Subcutaneous preadipocyte (primary cell): ENCODE measurements at places on chromosomes 11 and 22. TPM values are rescaled to one million over a fixed set of nuclear protein-coding genes. Genes with fewer than 3 reads are reported as not detected.

Gene COA4
- total RNA-seq, result 77.4 and 100 TPM in 2 replicates

Gene PATE1
- total RNA-seq, result not detected in 2 replicates

Gene SHANK3
- 0.73 and 2.2 TPM in 2 replicates for total RNA-seq

Gene MPZL2
- not detected in 2 replicates for total RNA-seq

Gene CNIH2
- total RNA-seq, result 0.73 TPM in 1 of 2 replicates, not detected in the other

Gene ANO3
- 2.6 and 3.7 TPM in 2 replicates for total RNA-seq

Gene DGKZ
- total RNA-seq, result 43.4 and 59.2 TPM in 2 replicates

Gene ZNF280A
- total RNA-seq, result 0.20 and 0.37 TPM in 2 replicates

Gene APOL1
- total RNA-seq, result 3.1 and 10.3 TPM in 2 replicates

Gene CBLIF
- not detected in 2 replicates for total RNA-seq

Gene SYT7
- total RNA-seq, result 7.4 and 11.0 TPM in 2 replicates

Gene CDC45
- 12.9 and 23.1 TPM in 2 replicates for total RNA-seq

Gene PKDREJ
- total RNA-seq, result not detected in 2 replicates

Gene KDM4D
- 0.37 and 0.98 TPM in 2 replicates for total RNA-seq

Gene NAALAD2
- 0.73 and 0.98 TPM in 2 replicates for total RNA-seq

Gene DERL3
- 0.37 and 1.6 TPM in 2 replicates for total RNA-seq

Gene OR52I2
- total RNA-seq, result not detected in 2 replicates

Gene TM7SF2
- total RNA-seq, result 13.2 and 14.3 TPM in 2 replicates

Gene NUDT8
- total RNA-seq, result 11.7 and 23.5 TPM in 2 replicates

Gene TNNT3
- total RNA-seq, result 0.37 TPM in 1 of 2 replicates, not detected in the other

Gene SLC35E4
- total RNA-seq, result 25.0 and 103 TPM in 2 replicates

Gene OR8G5
- total RNA-seq, result not detected in 2 replicates

Gene DEUP1
- total RNA-seq, result not detected in 2 replicates

Gene B4GALNT4
- total RNA-seq, result 0.59 and 0.73 TPM in 2 replicates

Gene CYTH4
- total RNA-seq, result under 0.01 and 0.59 TPM in 2 replicates

Gene AMPD3
- 6.2 and 7.2 TPM in 2 replicates for total RNA-seq

Gene SCGB2A2
- total RNA-seq, result not detected in 2 replicates

Gene DRD4
- under 0.01 TPM in 1 of 2 replicates, not detected in the other for total RNA-seq

Gene ESAM
- under 0.01 and 0.39 TPM in 2 replicates for total RNA-seq

Gene ACR
- not detected in 2 replicates for total RNA-seq

Gene HBE1
- not detected in 2 replicates for total RNA-seq

Gene FOLR1
- total RNA-seq, result not detected in 2 replicates

Gene BAD
- total RNA-seq, result 46.9 and 71.7 TPM in 2 replicates

Gene VSIG10L2
- total RNA-seq, result not detected in 2 replicates

Gene OR5F1
- not detected in 2 replicates for total RNA-seq

Gene GPR83
- under 0.01 TPM in 2 replicates for total RNA-seq

Gene SNX32
- 1.2 and 2.9 TPM in 2 replicates for total RNA-seq

Gene CD3D
- total RNA-seq, result not detected in 2 replicates

Gene LRFN4
- 27.2 and 28.9 TPM in 2 replicates for total RNA-seq

Gene GLYAT
- total RNA-seq, result not detected in 2 replicates

Gene HBG1
- not detected in 2 replicates for total RNA-seq

Gene PAMR1
- 323 and 383 TPM in 2 replicates for total RNA-seq

Gene CDPF1
- 8.1 and 11.7 TPM in 2 replicates for total RNA-seq

Gene SLC25A17
- 17.3 and 21.1 TPM in 2 replicates for total RNA-seq

Gene MMP3
- total RNA-seq, result 1.8 and 64.3 TPM in 2 replicates
